Stimulated activated CD4-positive, alpha-beta T cell treated with anti-CD3 and anti-CD28 coated beads, Interleukin-4, amount 100 ng/mL, for 4 hours (primary cell): ENCODE measurements at places on chromosomes 11 and 22.

DNA sequence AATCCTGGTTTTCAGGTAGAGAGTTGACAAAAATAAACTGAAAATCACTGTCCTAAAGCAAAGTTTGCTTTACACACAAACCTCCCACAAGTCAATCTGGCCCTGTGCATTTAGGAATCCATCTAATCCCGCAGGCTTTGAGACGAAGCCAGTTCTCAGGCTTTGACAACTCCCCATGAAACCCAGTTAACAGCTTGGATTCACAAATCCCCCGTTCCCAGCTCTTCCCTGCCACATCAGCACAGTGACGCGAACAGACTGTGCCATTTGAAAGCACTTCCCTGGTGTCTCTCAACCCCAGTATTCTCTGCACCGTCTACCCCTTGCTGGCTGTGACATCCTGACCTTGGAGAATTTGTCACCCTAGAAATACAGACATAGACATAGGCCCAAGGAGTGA lies 117.8 kb downstream of the OPCML start:
- DNase-seq, result no peak

GRCh38 chr11:133745791-133746190 lies 99.5 kb downstream of the SPATA19 start:
- DNase-seq, result no peak

DNA sequence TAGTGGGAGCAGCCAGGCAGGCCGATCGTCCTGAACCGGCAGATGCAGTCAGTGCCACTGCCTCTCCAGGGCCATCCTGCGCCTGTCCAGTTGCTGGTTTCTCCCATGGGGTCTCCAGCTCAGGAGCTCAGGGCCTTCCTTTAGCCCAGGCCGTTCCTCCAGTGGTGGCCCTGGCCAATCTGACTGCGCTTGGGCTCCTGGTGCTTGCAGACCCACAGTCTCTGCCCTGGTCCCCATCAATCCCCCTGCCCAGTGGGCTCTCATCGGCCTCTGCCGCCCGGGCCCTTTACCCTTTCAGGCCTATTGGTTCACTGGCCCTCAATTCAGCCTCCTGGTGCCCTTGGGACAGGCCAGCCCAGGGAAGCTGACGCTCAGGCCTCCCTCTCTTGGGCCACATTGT lies 29.2 kb upstream of the TSKU start:
- no peak for DNase-seq

DNA sequence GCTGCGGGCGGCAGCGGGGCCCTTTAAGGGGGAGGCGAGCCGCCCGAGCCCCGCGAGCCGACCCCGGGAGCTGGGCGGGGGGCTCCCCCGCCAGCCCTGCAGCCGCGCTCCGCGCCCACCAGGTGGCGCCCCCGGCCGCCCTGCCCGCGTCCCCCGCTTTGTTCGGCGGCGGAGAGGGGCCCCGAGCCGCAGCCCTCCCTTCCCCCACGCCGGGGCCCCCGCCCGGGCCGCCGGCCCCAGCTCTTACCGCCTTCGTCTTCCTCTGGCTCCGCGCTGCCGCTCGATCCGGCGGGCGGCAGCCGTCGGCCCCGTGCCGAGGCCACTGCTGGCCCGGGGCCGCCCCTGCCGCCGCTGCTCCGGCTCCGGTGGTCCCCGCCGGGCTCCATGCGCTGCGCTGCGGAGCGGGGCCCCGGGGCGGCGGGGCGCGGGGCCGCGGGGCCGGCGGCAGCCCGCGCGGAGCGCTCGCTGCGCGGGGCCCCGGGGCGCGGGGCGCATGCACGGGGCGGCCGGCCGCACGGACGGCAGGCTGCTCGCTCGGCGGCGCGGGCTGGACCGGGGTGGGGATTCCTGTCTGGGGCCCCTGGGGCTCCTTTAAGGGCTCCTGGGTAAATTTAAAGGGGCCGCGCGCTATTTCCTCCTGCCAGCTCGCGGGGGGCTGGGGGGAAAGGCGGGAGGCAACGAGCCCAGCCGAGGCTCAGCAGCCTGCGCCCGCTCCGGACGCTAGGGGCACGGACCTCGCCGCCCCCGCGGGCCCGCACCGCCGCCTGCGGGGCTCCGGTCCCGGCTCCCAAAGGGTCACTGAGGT lies at the start of gene ZFTA:
Gene ZFTA (minus strand): TSS at position 539 of the 805 bp plus-strand sequence. CDS start 153 bp downstream, at position 386.
- DNase-seq, result peak; percentile 40

DNA sequence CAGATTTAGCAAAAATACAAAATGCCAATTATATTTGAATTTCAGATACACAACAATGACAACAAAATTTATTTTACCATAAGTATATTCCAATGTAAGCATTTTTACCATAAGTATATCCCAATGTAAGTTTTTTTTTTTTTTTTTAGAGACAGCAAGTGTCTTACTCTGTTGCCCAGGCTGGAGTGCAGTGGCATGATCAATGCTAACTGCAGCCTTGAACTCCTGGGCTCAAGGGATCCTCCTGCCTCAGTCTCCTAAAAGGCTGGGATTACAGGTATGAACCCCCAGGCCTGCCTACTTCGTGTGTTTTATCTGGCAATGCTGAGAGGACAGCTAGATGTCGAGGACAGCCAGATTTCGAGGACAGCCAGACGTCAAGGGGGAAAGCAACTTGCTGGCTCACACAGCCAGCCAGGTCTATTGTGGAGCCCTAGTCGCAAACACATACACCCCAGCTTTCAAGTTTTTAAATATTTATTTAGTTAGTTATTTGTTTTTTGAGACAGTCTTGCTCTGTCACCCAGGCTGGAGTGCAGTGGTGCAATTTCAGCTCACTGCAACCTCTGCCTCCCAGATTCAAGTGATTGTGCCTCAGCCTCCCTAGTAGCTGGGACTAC lies 1.1 kb upstream of the SERPING1 start:
- no peak for DNase-seq

DNA sequence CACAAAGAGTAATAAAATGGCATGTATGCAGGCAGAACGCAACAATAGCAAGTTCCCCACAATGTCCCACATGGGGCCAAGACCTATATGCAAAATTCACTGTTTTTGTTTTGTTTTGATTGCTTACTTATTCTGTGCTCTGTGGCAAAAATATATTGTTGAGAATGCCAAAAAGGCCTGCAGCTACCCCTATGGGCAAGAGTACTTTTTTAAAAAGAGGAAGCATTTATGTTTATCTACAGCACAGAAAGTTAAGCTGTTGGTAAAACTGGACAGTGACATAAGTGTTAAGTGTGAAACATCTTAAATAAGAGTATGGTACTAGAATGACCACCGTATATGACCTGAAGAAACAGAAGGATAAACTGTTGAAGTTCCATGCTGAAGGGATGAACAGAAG lies 301.9 kb upstream of the ZC3H12C start:
- DNase-seq, result no peak

GRCh38 chr11:73752903-73753302 lies 8.0 kb downstream of the RAB6A start:
- DNase-seq, result no peak

- DNase-seq, result peak; percentile 67
Measured at GRCh38 chr22:38758276-38758945, 2.6 kb upstream of the SUN2 start.

DNA sequence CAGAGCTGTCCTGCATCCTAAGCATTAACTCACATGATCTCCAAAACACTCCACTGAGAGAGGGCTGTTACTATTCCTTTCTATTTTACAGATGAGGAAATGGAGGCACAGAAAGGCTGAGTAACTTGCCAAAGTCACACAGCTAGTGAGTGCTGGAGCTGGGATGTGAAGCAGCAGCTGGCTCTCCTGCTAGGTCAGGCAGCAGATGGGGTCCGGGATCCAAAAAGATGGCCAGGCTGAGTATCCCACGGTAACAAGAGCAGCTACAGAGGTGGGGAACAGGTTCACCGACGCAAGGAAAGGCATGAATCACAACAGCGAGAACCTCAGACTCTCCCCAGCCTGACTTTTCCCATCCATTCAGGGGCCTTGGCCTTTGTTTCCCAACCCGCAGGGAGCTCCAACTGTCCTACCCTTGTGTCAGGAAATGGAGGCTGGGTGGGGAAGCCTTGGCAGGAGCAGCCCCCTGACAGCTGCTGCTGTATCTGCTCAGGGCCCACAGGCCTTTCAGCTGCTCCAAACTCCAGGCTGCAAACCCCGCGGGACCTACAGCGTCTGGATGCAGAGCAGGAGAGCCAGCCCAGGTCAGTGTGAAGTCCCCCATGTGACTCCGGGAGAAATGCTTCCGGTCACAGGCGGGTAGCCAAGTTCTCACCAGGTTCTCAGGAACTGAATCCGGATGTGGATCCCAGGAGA lies 29.5 kb downstream of the DKK3 start:
- DNase-seq, result no peak

DNA sequence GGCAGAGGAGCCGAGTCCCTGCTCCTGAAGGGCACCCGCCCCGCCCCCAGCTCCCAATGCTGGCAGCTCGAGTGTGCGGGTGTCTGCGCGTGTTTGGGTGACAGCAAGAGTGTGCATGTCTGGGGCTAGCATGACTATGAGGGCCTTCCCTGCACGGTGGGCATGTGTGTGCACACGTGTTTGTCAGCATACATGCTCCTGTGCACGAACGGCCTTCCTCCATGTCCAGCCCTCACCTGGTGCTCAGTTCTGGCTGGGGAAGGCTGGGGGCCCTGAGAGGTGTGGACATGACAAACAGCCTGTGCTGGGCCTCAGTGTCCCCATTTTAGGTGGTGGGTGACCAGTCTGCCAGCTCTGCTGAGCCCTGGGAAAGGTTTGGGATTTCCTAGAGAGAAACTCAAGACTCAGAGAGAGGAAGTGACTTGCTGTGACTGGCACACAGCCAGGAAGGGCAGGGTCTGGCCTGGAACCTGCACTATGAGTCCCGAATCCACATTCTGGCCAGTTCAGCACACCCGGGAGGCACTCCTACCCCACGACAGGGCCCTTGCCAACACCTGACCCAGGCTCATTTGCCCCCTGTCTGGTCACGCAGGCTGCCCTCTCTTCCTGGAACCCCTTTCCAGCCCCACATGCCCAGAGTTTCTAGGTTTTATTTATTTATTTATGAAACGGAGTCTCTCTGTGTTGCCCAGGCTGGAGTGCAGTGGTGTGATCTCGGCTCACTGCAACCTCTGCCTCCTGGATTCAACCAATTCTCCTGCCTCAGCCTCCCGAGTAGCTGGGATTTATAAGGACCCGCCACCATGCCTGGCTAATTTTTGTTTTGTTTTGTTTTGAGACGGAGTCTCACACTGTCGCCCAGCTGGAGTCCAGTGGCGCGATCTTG lies 3.3 kb upstream of the SHISA8 start:
- no peak for DNase-seq
